ENCODE measurements at places on chromosomes 5 and 9.

DNA sequence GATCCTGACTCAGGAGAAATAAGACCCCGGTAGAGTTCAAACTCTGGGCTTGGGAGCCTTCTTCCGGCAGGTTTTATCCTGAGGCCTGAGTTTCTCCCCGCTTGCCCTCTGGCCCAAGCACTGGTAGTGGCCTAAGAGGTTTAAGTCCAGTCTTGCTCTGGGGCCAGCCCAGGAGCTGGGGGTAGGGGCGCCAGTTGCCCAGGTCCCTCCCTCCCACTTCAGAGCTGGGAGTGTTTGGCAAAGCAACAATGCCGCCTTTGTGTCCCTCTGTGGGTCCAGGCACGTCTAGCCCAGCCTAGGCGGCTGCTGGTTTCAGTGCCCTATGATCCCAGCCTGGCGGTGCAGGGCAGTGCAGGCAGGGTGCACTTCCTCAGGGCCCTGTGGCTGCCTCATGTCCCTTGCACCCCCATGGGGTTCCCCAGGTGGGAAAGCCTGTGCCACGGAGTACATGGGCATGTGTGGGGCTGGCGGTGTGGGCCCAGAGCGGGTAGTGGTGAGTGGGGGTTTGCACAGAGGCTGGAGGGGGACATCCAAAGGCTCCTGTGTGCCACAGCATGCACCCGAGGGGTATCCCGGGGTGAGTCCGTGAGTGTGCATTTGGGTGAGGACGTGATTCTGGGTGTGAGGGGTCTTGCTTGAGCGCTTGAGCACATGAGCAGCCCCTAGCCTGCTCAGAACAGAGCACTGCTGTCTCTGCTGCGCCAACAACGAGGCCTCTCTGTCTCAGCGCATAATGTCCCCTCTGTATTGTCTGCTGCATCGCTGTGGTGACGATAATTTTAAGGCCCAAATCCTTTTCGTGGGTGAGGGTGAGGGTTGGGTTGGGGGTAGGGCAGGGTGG is 61.7 kb upstream of the PSD2 start:
- peak; percentile 92 for DNase-seq

DNA sequence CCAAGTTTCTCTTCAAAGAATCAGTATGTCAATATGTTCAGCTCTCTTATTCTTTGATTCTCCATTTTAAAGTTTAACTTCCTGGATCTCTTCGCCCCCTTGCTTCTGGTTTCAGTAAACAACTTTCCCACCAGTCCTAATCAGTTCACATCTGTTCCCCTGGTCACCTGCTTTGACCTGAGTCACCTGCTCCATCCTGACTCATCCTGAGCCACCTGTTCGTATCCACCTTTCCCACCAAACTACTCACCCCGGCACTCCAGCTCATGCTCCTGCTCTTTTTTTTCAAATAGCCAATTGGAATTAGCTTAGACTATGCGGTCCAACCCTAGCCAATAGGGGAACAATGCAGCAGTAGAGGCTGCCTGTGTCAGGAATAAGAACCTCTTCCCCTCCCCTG is 23.6 kb upstream of the CSF1R start:
- DNase-seq: no peak

- no peak for DNase-seq
Measured at GRCh38 chr5:147509041-147509709, 693 bp downstream of the DPYSL3 start.

GRCh38 chr5:125484742-125485641 is 738.6 kb upstream of the ZNF608 start:
- peak; percentile 81 for DNase-seq

GRCh38 chr5:151092762-151093161 is 11.9 kb upstream of the TNIP1 start:
- no peak for DNase-seq

GRCh38 chr5:88934439-88934838 is 51.5 kb upstream of the MEF2C start:
- DNase-seq: no peak

- DNase-seq: no peak
Measured at GRCh38 chr5:2369178-2369577, 382.3 kb downstream of the IRX2 start.

DNA sequence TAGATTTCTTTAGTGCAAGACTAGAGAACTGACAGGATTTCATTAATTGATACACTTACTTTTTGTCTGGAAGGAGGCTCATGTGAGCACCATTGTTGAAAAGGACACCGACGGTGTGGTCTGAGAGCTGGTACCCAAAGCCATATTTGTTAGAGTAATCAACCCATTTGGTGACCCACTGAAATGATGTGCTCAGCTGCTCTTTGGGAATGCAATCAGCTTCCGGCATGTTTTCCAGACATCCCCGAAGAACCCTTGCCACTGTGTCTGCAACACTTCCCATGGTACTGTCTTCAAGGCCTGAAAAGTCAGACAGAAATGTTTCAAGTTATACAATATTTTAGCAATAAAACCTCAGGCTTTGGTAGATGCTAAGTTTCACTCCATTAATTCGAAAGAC is 4.4 kb downstream of the PLK2 start:
- no peak for DNase-seq

DNA sequence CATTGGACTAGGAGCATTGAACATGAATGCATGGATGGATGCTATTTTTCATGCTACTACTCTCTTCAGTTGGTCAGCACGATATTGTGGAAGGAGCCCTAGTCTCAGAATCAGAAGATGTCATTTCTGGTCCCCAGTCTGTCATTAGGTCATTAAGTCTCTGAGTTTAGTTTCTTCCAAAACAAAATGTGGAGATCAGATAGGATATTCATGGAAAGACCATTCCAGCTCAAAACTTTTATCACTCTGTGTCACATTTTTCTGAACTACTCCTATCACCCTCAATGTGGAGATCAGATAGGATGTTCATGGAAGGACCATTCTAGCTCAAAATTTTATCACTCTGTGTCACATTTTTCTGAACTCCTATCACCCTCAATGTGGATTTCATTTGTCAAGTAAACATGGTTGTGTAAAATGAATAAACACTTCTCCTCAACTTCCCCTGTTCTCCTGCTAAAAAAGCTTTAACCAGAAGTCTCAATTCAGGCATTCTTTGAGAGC is 296.8 kb downstream of the MRPS30 start:
- no peak for DNase-seq

Data from head of caudate nucleus (tissue), 42 donors.